Caco-2 (cell line): ENCODE measurements at places on chromosomes 13 and 19. TPM values are rescaled to one million over a fixed set of nuclear protein-coding genes. Genes with fewer than 3 reads are reported as not detected.

GRCh38 chr13:70375718-70376117 is 267.5 kb upstream of the KLHL1 start:
- no peak overlapping the region for H3K4me3 ChIP-seq
- H3K36me3 ChIP-seq = no peaks in the 10 kb centered on the region
- no peaks in the 10 kb centered on the region for H3K27me3 ChIP-seq

Gene CEACAM7
- 0.44 TPM in 1 of 2 replicates, not detected in the other for total RNA-seq

Gene RNASEH2A
- 30.9 and 37.6 TPM in 2 replicates for total RNA-seq

Gene MEF2B
- total RNA-seq = 0.82 and 1.5 TPM in 2 replicates

DNA sequence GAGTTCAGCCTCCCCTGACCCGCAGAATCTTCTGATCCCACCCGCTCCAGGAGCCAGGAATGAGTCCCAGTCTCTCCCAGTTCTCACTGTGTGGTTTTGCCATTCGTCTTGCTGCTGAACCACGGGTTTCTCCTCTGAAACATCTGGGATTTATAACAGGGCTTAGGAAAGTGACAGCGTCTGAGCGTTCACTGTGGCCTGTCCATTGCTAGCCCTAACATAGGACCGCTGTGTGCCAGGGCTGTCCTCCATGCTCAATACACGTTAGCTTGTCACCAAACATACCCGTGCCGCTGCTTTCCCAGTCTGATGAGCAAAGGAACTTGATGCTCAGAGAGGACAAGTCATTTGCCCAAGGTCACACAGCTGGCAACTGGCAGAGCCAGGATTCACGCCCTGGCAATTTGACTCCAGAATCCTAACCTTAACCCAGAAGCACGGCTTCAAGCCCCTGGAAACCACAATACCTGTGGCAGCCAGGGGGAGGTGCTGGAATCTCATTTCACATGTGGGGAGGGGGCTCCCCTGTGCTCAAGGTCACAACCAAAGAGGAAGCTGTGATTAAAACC is 1.1 kb upstream of the APOE start:
- H3K36me3 ChIP-seq = peaks cover 8% of the 10 kb centered on the region
- no peak overlapping the region for H3K4me3 ChIP-seq
- H3K27me3 ChIP-seq = no peaks in the 10 kb centered on the region
- peak; percentile 49 for DNase-seq

- H3K27me3 ChIP-seq = no peaks in the 10 kb centered on the region
- H3K36me3 ChIP-seq = no peaks in the 10 kb centered on the region
Measured at GRCh38 chr19:1243768-1244692, 2.5 kb downstream of the ATP5F1D start.

DNA sequence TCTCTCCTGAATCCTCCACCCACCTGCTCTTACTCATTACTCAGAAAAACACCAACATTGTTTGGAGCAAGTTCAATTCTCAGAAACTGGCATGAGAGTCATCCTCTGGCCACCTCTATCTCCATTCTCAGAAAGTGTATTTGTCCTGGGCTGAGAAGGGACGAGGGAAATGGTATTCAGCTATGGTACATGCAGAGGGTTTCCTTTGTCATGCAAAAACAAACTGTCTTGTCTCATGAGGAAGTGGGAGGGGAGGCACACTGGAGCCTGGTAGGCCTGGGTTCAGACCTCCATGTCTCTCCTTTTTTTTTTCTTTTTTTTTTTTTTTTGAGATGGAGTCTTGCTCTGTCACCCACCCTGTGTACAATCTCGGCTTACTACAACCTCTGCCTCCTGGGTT is 31.9 kb upstream of the LILRA2 start:
- DNase-seq = no peak
- no peaks in the 10 kb centered on the region for H3K36me3 ChIP-seq
- H3K4me1 ChIP-seq = no peaks in the 10 kb centered on the region
- H3K4me3 ChIP-seq = no peak overlapping the region
- no peaks in the 10 kb centered on the region for H3K27me3 ChIP-seq

DNA sequence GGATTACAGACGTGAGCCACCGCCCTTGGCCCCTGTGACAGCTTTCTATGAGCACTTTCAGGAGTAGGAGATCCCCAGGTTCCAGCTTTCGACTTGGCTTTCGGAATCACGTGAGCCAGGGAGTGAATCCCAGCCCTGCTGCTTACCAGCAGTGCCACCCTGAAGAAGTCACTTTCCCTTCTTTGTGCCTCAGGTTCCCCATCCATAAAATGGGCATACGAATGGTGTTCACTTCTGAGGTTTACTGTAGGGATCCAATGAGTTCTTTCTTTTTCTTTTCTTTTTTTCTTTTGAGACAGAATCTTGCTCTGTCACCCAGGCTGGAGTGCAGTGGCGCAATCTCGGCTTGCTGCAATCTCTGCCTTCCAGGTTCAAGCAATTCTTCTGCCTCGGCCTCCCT is 4.3 kb upstream of the HOMER3 start:
- no peak overlapping the region for H3K4me3 ChIP-seq
- H3K27ac ChIP-seq = no peak overlapping the region
- no peaks in the 10 kb centered on the region for H3K27me3 ChIP-seq
- no peak for DNase-seq
- H3K4me1 ChIP-seq = no peaks in the 10 kb centered on the region
- no peaks in the 10 kb centered on the region for H3K36me3 ChIP-seq

GRCh38 chr19:49231804-49232203 is 74.2 kb downstream of the TRPM4 start:
- no peak for DNase-seq
- H3K4me1 ChIP-seq = no peaks in the 10 kb centered on the region
- H3K4me3 ChIP-seq = no peak overlapping the region
- H3K36me3 ChIP-seq = no peaks in the 10 kb centered on the region
- H3K27me3 ChIP-seq = no peaks in the 10 kb centered on the region

GRCh38 chr19:19262190-19263057 is 10.7 kb downstream of the TM6SF2 start:
- no peaks in the 10 kb centered on the region for H3K27me3 ChIP-seq
- H3K4me1 ChIP-seq = no peaks in the 10 kb centered on the region
- no peak overlapping the region for H3K27ac ChIP-seq
- H3K4me3 ChIP-seq = no peak overlapping the region
- H3K36me3 ChIP-seq = no peaks in the 10 kb centered on the region

- no peaks in the 10 kb centered on the region for H3K27me3 ChIP-seq
- H3K4me1 ChIP-seq = peaks cover 10% of the 10 kb centered on the region
- H3K36me3 ChIP-seq = no peaks in the 10 kb centered on the region
- H3K4me3 ChIP-seq = no peak overlapping the region
- H3K27ac ChIP-seq = no peak overlapping the region
Measured at GRCh38 chr19:47284324-47284899, 9.7 kb downstream of the INAFM1 start.

- no peaks in the 10 kb centered on the region for H3K36me3 ChIP-seq
- no peaks in the 10 kb centered on the region for H3K27me3 ChIP-seq
- peaks cover 62% of the 10 kb centered on the region for H3K4me1 ChIP-seq
Measured at GRCh38 chr13:98585398-98585754, 8.5 kb upstream of the STK24 start.

Gene PEX11G
- 3.9 TPM in 2 replicates for total RNA-seq

Gene SIGLECL1
- not detected in 2 replicates for total RNA-seq

DNA sequence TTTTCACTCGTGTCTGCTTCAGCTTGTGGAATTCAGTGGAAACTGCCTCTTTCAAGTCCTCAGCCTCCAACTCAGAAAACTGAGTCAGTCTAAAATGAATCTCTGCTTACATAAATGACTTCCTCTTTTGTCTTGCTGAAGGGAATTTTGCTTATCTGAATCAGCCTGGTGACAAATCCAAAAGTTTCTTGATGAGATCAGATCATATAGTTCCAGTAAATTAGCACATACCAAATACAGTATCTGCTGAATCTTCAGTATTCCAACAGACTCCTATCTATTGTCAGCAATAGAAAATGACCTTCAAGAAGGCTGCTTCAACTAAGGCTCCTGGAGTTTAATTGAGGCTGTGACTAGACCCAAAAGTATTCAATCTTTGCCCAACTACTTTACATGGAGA is 290.0 kb downstream of the MZT1 start:
- no peaks in the 10 kb centered on the region for H3K27me3 ChIP-seq
- no peak overlapping the region for H3K27ac ChIP-seq
